ENCODE measurements at places on chromosomes 16 and 17. TPM values are rescaled to one million over a fixed set of nuclear protein-coding genes. Genes with fewer than 3 reads are reported as not detected.
A peak's percentile ranks its signal among the peaks of the same experiment; 100 is the strongest.

The MARCHF10 gene
- total RNA-seq: 0.40 TPM

DNA sequence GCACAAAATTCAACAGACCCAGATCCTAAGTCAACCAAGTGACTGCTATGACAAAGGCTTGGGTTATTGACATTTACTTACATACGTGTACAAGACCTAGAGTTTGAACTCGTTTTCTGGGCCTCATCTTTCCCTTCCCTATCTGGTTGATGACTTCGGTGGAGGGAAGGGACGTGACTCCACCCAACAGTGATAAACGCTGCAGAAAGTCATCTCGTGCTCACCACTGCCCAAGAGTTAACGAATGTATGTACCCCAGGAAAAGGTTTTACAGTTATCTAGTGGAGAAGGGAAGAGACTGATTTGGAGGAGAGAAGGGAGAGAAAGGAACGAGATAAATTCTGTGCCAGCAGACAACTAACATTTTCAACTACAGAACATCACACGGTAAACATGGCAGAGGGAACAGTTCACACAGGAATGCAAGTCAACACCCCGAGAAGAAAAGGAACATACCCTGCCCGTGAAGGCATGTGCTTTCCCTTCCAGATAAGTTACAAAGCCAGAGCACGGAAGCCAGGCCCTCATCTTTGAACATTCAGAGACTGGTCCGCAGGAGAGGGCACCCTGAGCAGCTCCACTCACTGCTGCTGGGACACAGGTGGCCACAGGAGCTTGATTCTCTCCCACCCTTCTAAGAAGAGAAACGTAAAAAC, 13.9 kb upstream of the CYTH1 start:
- no peaks in the 10 kb centered on the region for H3K27me3 ChIP-seq
- H3K36me3 ChIP-seq: peaks cover 47% of the 10 kb centered on the region
- H3K4me1 ChIP-seq: peaks cover 58% of the 10 kb centered on the region
- no peak overlapping the region for H3K4me3 ChIP-seq
- H3K27ac ChIP-seq: no peak overlapping the region

The KRT33A gene
- total RNA-seq: not detected

DNA sequence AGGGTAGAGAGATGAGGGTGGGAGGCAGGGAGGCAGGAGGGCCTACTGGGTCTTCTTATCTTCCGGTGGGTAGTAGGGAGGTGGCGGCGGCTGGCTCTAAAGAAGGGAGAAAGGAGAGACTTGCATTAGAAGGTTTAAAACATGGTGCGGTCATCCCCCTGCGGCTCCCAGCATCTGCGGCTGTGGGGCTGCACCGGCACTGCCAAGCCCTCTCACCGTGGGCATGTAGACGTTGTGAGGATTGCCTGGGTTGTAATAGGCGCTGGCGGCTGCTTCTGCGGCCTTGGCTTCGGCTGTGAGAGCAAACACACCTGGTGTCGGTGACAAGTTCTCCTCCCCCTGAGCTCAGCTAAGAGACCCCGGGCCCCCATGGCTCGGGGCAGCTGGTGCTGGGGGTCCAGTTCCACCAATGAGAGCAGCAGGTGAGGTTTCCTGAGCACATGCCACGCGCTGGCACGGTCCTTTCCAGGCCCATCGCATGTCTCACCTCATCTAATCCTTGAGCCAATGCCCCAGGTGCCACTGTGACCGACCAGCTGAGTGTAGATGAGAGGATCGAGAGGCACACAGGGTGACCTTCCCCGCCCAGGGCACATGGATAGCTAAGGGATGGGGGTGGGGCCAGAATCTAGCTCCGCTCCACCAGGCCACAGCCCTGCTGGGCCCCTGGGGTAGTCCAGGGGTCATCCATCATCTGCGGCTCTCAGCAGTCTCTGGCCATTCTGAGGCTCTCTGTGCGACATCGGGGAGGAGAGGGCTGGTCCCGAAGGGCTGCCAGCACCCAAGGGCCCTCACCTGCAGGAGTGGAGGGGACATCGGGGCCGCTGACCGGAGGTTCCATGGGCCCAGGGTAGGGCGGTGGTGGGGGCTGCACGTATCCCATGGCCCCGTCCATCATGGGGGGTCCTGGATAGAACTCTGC, 2.7 kb upstream of the UNC13D start:
- H3K36me3 ChIP-seq: peaks cover 62% of the 10 kb centered on the region
- H3K4me3 ChIP-seq: no peak overlapping the region
- DNase-seq: no peak
- H3K27ac ChIP-seq: no peak overlapping the region

GRCh38 chr17:47694581-47695428, 844 bp downstream of the TBKBP1 start:
- no peaks in the 10 kb centered on the region for H3K27me3 ChIP-seq
- peak overlapping the region; percentile 72 for H3K27ac ChIP-seq
- peak overlapping the region; percentile 65 for H3K4me3 ChIP-seq

- peaks cover 17% of the 10 kb centered on the region for H3K36me3 ChIP-seq
- peaks cover 100% of the 10 kb centered on the region for H3K4me1 ChIP-seq
- peak; percentile 93 for DNase-seq
- H3K27ac ChIP-seq: peak overlapping the region; percentile 81
Measured at GRCh38 chr17:77404812-77405581, 264.2 kb downstream of the SEC14L1 start.

DNA sequence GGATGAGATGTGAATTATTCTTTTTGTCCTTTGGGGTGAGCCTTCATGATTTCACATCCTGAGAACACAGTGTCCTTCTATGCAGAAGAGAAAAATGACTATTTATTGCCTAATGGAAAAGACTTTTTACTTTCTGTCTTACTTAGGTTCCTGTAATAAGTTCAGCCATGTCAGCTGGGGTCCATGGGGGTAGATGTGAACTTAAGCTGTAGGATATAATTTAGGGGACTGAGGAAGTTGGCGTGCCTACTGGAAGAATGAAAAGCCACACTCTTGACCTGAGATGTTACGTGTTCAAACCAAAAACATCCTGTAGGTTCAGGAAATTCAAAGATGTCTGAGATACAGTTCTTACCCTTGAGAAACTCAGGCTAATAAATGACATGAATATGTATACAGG, 660.5 kb downstream of the TOX3 start:
- DNase-seq: no peak
- no peaks in the 10 kb centered on the region for H3K36me3 ChIP-seq
- H3K4me1 ChIP-seq: no peaks in the 10 kb centered on the region
- no peak overlapping the region for H3K27ac ChIP-seq
- no peak overlapping the region for H3K4me3 ChIP-seq

The C17orf50 gene
- not detected for total RNA-seq

The PRKCB gene
- 222 TPM for total RNA-seq

- no peak overlapping the region for H3K27ac ChIP-seq
- no peaks in the 10 kb centered on the region for H3K36me3 ChIP-seq
- H3K27me3 ChIP-seq: no peaks in the 10 kb centered on the region
- no peak for DNase-seq
- no peak overlapping the region for H3K4me3 ChIP-seq
Measured at GRCh38 chr17:49656247-49656646, 21.6 kb downstream of the SPOP start.

DNA sequence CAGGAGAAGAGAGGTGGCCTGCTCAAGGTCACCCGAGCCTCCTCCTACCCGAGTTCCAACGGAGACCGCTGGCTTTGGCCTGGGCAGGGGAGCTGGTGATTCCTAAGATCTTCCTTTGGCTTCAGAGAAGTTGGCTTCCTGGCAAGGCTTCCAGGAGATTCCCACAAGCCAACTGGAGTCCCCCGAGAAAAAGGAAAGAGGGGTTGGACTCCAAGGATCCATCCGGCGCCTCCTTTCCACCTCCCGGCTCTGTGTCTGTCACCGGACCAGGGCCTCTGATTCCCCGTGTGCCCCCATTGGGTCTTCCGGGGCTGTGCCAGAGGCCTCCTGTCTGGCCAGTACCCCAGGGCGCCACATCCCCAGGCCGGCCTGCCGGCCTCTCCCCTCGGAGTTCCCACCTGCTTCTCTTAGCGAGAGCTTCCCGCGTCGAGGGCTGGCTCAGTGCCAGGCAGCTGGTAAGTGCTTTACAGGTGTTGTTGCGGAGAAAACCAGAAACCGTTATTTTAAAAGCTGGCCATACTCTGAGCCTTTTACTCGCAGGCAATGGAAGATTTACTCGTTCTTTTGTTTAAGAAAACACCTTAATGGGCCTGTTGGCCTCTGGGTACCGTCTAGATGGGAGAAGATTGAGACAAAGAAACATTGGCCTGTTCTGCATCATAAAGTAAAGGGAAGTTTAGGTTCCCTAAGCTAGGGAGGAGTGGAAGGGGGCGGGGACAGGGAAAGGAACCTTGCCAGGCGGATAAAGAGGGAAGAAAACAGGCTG, 258.4 kb upstream of the SDK2 start:
- H3K36me3 ChIP-seq: no peaks in the 10 kb centered on the region
- H3K27ac ChIP-seq: no peak overlapping the region
- peak overlapping the region; percentile 8 for H3K4me3 ChIP-seq
- peaks cover 19% of the 10 kb centered on the region for H3K4me1 ChIP-seq
- H3K27me3 ChIP-seq: peaks cover 9% of the 10 kb centered on the region
- DNase-seq: peak; percentile 31

The GRN gene
- total RNA-seq: 55.6 TPM

- DNase-seq: no peak
- no peak overlapping the region for H3K4me3 ChIP-seq
- H3K27me3 ChIP-seq: no peaks in the 10 kb centered on the region
- no peak overlapping the region for H3K27ac ChIP-seq
- peaks cover 34% of the 10 kb centered on the region for H3K4me1 ChIP-seq
Measured at GRCh38 chr16:85897382-85897781, 1.6 kb upstream of the IRF8 start.

The RHBDF1 gene
- 0.26 TPM for total RNA-seq

DNA sequence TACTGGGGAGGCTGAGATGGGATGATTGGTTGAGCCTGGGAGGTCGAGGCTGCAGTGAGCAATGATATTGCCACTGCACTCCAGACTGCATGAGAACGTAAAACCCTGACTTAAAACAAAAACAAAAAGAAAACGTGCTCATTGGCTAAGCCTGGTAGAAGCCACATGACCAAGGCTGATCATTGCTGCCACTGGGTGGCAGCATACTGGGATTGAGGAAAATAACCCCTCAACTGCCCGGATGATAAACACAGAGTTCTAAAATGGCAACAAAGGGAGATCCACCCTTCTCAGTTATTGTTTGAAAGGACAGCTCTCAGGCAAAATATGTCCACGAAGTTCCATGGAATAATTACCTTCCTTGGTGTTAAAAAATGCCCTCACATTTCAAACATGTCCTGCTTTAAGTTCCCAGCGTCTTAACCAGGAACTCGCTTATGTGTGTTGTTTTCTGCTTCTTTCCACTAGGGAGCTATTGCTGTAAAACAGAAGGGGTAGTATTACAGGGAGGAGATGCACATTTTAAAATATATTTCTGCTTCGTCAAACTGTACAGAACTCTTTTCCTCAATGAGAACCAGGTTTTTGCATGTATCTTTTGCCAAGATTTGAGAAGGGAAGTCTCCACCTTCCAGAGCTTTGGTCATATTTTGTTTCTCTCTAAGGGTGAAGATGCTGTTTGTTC, 675.3 kb downstream of the MAF start:
- H3K4me3 ChIP-seq: no peak overlapping the region
- no peaks in the 10 kb centered on the region for H3K4me1 ChIP-seq
- no peaks in the 10 kb centered on the region for H3K36me3 ChIP-seq
- H3K27ac ChIP-seq: no peak overlapping the region
- H3K27me3 ChIP-seq: no peaks in the 10 kb centered on the region

- H3K4me1 ChIP-seq: no peaks in the 10 kb centered on the region
- no peak overlapping the region for H3K27ac ChIP-seq
- DNase-seq: peak; percentile 46
- peaks cover 7% of the 10 kb centered on the region for H3K27me3 ChIP-seq
- H3K36me3 ChIP-seq: no peaks in the 10 kb centered on the region
Measured at GRCh38 chr17:65278050-65278819, 141.1 kb downstream of the RGS9 start.

- H3K4me1 ChIP-seq: peaks cover 12% of the 10 kb centered on the region
- H3K36me3 ChIP-seq: no peaks in the 10 kb centered on the region
- no peak overlapping the region for H3K4me3 ChIP-seq
- no peaks in the 10 kb centered on the region for H3K27me3 ChIP-seq
- no peak for DNase-seq
Measured at GRCh38 chr17:75737133-75737962, 16.1 kb downstream of the ITGB4 start.

The CSF3 gene
- not detected for total RNA-seq

GRCh38 chr17:39429600-39429999, 21.5 kb downstream of the MED1 start:
- H3K36me3 ChIP-seq: peaks cover 60% of the 10 kb centered on the region
- no peak overlapping the region for H3K27ac ChIP-seq
- no peaks in the 10 kb centered on the region for H3K27me3 ChIP-seq
- no peak overlapping the region for H3K4me3 ChIP-seq
- no peak for DNase-seq

DNA sequence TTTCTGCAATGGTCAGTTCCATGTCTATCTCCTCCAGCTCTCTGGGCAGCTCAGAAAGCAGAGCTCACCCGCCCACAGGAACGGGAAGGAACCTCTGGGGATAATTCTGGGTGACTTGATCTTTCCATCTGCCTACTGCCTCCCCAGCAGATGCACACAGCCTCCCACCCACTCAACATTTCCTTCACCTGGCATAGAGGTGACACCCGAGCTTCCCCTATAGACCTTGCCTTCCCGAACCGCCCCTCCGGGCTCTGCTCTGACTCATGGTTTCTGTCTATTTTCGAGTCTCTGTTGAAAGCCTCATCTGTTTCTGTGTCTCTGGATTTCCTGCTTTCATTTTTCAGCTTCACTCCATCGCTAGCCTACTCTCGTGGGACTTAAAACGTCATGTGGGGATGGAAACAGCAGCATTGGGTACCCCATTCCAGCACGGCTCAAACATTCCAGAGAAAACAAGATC, 11.4 kb downstream of the GGA3 start:
- no peak overlapping the region for H3K4me3 ChIP-seq
- H3K27me3 ChIP-seq: no peaks in the 10 kb centered on the region

DNA sequence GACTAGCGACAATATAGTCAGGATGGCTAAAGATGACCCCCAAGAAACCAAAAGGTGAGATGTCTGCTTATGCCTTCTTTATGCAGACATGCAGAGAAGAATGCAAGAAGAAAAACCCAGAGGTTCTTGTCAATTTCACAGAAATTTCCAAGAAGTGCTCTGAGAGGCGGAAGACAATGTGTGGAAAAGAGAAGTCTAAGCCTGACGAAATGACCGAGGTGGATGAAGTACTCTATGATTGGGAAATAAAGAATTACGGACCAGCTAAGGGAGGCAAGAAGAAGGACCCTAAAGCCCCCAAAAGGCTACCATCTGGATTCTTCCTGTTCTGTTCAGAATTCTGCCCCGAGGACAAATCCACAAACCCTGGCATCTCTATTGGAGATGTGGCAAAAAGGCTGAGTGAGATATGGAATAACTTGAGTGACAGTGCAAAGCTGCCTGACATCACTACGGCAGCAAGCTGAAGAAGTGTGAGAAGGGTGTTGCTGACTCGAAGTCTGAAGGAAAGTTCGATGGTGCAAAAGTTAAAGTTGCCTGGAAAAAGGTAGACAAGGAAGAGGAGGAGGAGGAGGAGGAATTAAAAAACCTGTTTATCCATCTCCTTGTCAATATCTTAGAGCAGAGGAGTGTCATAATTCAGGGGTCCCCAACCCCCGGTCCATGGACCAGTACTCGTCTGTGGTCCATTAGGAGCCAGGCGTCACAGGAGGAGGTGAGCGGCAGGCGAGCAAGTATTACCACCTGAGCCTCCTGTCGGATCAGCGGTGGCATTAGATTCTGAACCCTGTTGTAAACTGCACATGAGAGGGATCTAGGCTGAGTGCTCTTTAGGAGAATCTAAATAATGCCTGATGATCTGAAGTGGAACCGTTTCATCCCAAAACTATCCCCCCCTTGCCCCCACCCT, 25.1 kb upstream of the ADGRG1 start:
- peaks cover 80% of the 10 kb centered on the region for H3K4me1 ChIP-seq
- H3K36me3 ChIP-seq: no peaks in the 10 kb centered on the region
- H3K27ac ChIP-seq: peak overlapping the region; percentile 27
- H3K4me3 ChIP-seq: peak overlapping the region; percentile 0
- no peaks in the 10 kb centered on the region for H3K27me3 ChIP-seq
- no peak for DNase-seq

All from natural killer cell (primary cell).